ENCODE measurements at places on chromosomes 13 and 19.

GRCh38 chr13:24308068-24308445, 1.3 kb upstream of the C1QTNF9 start:
- no peak for DNase-seq

DNA sequence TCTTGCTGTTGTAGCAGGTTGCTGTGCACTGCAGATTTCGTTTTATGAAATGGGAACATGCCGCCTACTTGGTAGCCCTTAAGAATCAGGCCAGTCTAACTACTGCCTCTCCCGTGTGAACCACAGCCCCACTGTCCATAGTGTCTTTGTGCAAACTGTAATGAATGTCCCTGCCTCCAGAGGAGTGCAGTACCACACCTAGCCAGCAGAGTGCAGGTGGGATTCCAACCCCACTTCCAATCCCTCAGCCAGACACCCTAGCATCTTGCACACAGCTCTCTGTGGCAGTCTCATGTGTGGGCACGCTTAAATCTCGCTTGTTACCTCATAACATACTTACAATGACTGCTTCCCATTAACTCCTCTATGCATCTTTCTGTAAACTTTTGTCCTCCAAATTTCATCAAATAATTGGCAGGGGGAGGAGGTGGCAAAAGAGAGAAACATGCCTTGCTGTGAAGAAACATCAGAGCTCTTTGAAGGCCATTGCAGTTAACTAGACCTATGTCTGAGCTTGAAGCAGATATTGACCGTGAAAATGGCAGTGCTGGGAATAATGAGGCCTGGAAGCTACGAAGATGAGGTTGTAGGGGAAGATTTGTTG, 47.2 kb downstream of the ZAR1L start:
- DNase-seq = no peak

- no peak for DNase-seq
These were observed 100.5 kb downstream of the EPSTI1 start for GRCh38 chr13:42891591-42891990.

DNA sequence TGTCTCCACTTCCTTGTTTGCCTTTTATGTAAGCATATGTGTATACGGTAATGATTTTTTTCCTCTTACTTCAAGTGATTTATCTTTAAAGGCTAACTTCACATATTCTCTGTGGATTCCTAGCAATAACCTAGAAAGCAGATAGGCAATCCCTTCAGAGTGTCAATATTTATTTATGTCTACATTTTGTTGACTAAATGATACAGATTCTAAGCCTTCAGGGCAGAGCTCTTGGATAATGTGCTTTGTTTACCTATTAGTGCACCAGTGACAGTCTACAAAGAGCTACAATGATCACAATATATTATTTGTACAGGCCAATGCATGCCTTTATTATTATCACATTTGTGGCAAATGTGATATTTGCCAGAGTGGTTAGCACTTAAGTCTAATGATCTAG, 406.2 kb downstream of the EFNB2 start:
- no peak for DNase-seq

DNA sequence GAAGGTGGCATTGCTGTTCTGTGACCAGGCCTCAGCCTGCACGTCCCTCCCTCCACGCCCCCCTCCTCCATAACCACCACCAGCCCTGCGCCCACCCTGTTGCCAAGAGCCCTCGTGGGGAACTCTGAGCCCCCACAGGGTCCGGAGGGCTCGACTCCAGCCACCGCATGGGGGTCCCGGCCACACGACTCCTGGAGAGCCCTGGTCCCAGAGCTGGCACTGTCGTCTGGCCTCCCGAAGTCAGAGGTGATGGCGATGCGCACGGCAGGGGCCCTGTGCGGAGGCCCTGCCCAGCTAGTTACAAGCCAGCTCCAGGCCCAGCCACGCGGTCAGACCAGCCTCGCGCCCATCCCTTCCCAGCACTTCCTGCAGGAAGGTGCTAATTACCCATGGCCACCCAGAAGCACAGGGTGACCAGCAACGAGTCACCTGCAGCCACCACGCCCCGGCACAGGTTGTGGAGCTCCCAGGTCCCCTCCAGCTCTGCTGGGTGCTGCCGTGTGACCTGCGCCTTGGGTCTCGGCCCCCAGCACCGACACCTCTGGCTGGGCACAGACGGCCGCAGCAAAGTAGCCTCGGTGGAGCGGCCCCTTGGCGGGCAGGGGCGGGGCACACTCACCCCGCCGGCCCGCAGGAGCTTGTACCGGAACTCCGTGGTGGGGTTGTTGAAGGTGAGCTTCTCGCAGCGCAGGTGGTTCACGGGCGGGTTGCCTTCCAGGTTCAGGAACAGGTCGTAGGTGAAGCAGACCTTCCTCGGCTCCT, 49.6 kb downstream of the MLLT1 start:
- DNase-seq = no peak

- no peak for DNase-seq
These were observed 27.0 kb upstream of the TPT1 start for GRCh38 chr13:45368005-45368404.

DNA sequence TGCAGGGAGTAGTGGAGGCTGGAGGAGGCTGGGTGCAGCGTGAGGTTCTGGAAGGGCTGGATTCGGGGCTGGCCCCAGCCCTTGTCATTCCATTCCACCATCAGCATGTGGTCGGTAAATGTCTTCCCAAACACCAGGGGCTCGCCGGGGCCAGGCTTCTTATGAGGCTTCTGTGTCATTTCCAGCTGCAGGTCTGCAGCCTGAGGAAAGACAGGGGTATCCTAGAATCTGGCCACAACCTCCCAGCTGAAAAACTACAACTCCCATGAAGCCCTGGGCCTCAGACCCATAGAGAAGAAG, 4.4 kb downstream of the BCAT2 start:
- no peak for DNase-seq

GRCh38 chr19:32798201-32798600, 71.4 kb downstream of the SLC7A9 start:
- no peak for DNase-seq

- DNase-seq = no peak
These were observed 728.4 kb downstream of the SLITRK1 start for GRCh38 chr13:83153848-83154247.

DNA sequence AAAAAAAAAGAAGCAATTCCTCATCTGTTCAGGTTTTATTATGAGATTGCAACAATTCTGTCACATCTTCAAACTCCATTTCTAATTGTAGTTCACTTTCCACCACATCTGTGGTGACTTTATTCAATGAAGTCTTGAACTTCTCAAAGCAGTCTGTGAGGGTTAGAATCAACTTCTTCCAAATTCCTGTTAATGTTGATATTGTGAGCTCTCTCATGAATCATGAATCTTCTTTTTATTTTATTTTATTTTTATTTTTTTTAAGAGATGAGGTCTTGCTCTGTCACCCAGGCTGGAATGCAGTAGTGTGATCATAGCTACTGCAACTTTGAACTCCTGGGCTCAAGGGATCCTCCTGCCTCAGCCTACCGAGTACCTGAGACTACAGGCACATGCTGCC, 19.6 kb downstream of the ARHGAP35 start:
- DNase-seq = no peak

- DNase-seq = no peak
These were observed 525.8 kb downstream of the MYO16 start for GRCh38 chr13:109154966-109155761.

DNA sequence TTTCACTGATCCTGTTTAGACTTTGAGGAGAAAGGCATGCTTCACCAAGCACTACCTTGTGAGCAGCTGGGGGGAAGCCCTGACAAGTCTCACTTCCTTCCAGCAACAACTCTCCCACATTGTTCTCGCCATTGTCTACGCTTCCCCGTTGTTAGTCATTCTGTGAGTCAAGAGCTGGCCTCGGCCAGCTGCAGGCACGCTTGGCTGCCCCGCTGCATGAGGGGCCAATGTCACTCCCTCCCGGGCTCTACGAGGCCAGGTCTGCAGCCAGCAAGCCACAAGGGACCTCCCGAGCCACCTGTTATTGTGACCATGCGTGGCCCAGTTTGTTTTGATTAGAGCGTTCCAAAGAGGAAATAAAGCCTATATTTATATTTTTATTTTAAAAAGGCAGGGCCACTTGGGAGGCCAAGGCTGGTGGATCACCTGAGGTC, 220.9 kb downstream of the FOXO1 start:
- DNase-seq = no peak

- DNase-seq = no peak
These were observed 6.4 kb downstream of the METTL21C start for GRCh38 chr13:102688306-102688973.
